ENCODE measurements at places on chromosomes 6 and 20.

DNA sequence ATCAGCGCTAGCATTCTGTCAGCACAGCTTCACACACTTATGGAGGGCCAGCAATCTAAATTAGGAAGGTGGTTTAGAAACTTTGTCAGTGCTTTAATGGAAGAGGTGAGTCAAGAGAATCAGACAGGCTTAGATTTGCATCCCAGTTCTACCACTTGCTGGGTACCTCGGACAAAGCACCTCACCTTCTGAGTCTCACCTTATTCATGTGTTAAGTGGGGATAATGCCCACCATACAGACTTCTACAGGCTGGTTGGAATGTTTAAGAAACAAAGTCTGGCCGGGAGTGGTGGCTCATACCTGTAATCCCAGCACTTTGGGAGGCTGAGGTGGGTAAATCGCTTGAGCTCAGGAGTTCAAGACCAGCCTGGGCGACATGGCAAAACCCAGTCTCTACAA lies 12.2 kb upstream of the STK35 start:
- DNase-seq: no peak

DNA sequence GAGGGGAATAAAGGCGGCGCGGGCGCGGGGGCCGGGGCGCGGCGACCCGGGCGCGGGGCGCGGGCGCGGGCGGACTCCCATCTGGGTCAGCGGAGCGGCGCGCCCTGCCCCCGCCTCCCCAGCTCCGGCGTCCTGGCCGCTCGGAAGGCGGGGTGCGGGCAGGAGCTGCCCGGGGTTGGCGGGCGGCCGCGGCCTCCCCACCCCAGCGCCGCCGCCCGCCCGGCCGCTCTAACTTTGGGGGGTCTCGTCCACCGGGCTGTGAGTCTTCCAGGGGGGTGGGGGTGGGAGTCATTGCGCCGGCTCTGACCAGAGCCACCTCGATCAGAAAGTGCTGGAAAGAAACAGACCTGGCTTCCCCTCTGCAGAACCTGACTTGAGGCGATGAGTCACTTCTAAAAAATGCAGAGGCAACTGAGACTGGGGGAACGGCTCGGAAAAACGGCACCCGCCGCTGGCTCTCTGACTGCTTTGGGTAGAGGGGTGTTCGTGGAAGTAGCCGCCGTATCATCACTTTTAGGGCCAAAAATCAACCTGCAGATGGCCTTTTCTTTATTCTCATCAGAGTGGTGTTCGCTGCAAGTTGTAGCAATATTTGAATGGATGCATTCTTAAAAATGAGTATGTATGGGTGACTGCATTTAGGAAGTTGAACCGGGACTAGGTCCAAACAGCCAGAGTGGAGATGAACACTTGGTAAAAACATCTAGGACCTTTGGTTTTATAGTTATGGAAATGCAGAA lies 667 bp downstream of the CAP2 start:
- DNase-seq: no peak

DNA sequence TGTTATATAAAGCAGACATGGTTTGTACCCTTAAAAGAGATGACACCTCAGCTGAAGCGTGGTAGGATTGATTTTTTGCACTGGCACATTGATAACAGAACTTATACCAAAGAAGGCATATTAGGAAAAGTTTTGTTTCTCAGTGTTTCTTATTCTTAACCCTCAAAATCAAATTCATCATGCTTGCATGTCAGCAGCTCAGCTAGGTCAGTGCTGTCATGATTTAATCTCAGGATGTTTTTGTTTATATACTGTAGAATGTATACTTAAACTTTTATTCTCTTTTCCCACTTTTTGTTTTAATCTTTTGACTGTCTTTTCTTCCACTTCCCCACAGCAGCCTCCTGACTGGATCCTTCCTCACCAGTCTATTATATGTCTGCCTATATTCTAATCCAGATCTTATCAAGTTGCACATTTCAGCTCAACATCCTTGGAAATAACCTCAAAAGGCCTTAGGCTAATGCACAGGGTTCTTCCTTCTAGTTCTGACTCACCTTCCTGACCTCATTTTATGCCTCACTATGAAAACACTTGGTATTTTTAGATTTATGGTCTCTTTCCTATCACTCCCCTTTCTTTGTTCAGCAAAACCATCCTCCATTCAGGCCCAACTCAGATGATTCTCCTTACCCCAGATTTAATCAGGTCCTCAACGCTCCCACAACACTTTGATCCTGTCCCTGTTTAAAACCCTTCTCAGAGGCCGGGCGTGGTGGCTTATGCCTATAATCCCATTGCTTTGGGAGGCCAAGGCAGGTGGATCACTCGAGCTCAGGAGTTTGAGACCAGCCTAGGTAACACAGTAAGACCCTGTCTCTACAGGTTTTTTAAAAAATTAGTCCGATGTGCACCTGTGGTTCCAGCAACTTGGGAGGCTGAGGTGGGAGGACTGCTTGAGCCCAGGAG lies 7.2 kb downstream of the HEBP2 start:
- DNase-seq: peak; percentile 28

DNA sequence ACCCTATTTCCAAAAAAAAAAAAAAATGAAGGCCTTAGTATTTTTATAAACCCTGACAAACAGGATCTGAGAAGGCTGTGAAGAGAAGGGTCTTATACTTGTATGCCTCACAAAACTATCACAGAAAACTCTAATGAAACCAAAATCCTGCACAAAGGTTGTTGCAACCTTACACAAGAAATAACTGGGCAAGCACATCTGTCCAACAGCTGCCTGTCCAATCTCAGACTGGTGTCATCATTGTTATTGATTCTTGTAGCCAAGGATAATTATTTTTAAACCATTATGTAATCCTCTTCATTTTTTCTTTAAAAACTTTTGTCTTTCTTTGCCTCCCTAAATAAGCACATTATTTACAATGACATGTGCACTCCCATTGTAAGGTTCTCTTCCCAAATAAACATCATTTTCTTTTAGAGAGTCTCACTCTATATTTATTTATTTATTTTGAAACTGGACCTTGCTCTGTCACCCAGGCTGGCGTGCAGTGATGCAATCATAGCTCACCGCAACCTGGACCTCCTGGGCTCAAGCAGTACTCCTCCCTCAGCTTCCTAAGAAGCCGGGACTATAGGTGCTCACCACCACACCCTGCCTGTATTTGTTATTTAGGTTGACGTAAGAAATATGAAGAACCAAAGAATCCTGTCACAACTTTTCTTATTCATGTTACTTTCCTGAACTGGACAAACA lies 697.1 kb downstream of the DOK5 start:
- no peak for DNase-seq

DNA sequence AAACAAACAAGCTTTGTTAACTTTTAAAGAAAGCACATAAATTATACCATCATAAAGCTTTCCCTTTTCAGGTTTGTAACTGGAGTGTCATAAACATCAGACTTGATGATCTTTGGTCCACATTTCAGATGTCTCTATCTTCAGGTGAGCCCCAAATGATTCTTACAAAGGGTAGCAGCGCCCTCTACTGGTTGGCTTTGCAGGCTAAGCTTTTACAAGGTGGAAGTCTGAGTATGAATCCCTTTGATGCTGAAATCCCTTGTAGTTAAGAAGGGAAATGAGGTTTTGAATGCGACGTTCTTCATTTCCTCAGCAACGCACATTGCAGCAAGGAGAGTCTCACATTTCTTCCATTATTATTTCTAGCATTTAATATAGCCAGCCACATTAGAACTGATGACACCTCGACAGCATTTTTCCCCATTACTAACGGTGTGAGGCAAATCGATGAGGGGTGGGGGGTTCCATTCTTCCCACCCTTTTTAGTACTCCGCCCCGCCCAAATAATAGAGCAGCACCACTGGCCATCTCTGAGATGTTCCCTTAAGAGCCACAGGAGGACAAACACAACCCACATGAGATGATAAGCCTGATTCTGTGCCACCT lies 126.3 kb upstream of the NT5E start:
- peak; percentile 68 for DNase-seq

- no peak for DNase-seq
Measured at GRCh38 chr20:37886851-37887297, 16.1 kb upstream of the VSTM2L start.

DNA sequence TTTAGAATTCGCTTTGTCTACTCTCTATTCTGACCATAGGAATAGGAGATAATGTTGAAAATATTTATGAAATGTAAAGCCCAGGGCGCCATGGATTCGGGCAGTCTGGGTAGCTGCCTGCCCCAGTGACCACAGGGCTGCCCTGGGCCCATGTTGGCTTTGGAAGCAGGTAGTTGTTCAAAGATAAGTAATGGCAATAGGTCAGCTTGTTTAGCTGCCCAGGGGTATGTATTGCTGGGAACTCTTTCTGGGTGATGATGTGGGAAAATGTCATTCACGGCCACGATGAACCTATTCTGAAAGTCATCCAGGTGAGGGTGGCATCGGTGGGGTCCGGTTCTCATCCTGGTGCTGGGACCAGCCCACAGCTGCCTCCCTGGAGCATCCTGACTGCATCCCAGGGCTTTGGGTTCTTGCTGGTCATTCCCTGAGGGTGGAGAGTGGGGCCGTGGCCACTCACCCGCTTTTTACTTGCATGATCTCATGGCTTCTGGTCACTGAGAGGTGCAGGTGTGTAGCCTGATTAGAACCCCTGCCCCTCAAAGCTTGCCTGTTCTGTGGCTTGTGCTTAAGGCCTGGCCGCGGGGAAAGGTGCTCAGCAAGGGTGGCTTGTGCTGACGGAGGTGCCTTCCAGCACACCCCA lies 102.8 kb downstream of the ERMARD start:
- no peak for DNase-seq

DNA sequence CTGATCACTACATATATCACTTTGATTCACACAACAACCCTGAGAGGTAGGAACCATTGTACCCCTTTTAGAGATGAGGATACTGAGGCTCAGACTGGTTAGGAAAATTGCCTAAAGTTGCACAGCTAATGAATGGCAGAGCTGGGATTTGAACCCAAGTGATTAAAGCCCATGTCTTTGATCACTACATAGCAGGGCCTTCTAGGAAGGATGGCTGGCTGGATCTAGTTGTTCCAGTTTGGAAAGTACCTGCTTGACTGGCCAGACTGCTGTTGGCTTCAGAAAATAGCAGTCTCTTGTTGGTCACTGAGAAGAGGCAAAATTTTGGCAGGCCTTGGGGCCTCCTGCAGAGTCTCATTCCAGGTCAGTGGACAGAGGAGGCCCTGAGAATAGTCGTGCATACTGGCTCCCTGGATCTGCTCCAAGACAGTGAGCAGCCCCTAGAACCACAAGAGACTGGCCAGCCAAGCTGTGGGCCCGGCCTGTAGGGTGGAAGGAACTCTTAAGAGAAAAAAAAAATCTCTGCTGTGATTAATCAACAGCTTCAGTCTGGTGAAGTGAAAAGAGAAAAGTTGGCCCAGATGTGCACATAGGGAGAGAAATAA lies 17.5 kb downstream of the PPARD start:
- DNase-seq: peak; percentile 75

- no peak for DNase-seq
Measured at GRCh38 chr6:38310061-38310460, 329.7 kb downstream of the BTBD9 start.

GRCh38 chr20:38181971-38182370 lies 16.9 kb upstream of the TGM2 start:
- DNase-seq: no peak

DNA sequence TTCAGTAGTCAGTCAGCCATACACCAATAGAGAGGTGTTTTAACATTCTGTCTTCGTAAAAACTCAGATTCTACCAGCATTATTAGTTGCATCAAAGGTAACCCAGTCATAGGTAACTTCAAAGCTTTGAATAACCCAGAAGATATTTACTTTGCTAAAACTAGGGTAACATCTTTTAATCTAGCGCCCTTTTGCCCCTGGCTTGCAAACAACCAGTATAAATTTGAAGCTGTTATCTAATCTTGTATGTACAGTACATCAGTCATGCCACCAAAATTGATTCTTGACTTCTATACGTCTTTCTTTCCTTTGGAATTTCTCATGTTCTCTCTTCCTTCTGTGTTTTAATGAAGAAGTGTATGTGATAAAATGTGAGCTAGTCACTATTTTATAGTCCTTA lies 109.3 kb downstream of the LIN28B start:
- no peak for DNase-seq

DNA sequence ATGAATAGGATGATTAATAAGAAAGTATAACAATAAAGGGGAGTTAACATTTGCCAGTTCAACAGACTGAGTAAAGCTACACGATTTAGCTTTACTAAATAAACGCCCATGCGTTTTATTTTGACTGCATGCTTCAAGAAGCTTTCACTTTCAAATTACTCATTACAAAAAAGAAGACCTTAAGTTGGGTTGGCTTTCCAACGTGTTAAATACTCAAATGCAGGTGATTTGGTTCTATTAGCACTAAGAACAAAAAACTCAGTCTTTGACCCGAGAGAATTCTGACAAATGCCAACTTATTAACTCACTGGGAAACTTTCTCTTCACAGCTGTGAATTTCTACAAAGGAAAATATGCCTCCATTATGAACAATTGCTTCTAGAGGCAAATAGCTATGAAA lies 24.8 kb downstream of the RNF146 start:
- no peak for DNase-seq

DNA sequence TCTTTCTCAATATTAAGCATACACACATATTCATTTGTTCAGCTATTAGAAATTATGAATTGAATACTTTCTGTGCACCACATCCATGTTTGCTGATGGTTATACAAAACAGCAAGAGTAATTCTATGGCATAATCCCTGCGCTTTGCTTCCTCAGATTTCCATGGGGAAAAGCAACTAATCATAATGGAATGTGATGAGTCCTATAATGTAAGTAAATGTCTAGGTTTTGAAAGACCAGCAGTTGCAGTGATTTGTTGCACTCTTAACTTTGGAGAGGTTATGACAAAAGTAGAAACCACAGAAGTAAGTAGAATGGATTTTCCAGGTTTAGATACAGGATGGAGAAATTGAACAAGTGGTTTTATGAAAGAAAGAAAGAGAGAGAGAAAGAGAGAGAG lies 652.1 kb downstream of the CBLN4 start:
- DNase-seq: no peak

GRCh38 chr6:109059571-109060021 lies 35.0 kb downstream of the SESN1 start:
- DNase-seq: no peak

- no peak for DNase-seq
Measured at GRCh38 chr6:38445336-38445735, 194.4 kb downstream of the BTBD9 start.

DNA sequence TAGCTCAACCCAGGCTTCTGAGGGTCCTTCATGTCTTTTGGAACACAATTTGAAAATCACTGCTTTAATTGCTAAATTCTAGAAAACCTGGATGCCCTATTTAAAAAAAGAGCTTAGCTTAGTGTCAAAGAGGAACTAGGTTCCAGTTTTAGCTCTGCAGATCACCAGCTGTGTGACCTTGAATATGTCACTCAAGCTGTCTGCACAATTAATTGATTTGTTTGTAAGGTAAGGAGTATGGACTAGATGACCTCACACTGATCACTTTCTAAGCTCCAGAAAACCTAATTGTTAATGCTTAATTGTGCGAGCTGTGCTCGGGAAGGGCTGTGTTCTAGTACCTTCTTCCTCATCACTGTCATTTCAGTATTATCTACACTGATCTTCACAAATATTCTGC lies 26.2 kb downstream of the UTRN start:
- DNase-seq: no peak

DNA sequence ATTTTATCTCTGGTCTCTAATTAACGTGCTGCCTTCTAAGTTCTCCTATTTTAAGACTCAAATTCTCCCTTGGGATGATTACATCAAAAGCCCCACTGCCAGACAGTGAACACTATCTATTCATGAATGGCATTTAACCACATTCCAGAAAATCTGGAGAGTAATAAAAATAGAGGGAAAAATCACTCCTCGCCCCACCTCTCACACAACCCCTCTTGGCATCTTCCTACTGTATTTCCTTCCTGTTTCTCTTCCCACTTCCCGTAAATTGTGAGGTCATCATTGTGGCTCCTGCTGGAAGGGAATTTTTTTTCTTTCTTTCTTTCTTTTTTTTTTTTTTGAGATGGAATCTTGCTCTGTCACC lies 31.5 kb downstream of the RAB44 start:
- no peak for DNase-seq

- DNase-seq: no peak
Measured at GRCh38 chr6:118780668-118781067, 113.3 kb upstream of the ASF1A start.
